ENCODE measurements at places on chromosomes 11 and 22. TPM values are rescaled to one million over a fixed set of nuclear protein-coding genes. Genes with fewer than 3 reads are reported as not detected.

GRCh38 chr22:19492504-19493174 lies 12.9 kb downstream of the CDC45 start:
- peak; percentile 25 for DNase-seq
- no peaks in the 10 kb centered on the region for H3K27me3 ChIP-seq
- H3K4me1 ChIP-seq, result peaks cover 10% of the 10 kb centered on the region
- peak overlapping the region; percentile 42 for H3K27ac ChIP-seq

DNA sequence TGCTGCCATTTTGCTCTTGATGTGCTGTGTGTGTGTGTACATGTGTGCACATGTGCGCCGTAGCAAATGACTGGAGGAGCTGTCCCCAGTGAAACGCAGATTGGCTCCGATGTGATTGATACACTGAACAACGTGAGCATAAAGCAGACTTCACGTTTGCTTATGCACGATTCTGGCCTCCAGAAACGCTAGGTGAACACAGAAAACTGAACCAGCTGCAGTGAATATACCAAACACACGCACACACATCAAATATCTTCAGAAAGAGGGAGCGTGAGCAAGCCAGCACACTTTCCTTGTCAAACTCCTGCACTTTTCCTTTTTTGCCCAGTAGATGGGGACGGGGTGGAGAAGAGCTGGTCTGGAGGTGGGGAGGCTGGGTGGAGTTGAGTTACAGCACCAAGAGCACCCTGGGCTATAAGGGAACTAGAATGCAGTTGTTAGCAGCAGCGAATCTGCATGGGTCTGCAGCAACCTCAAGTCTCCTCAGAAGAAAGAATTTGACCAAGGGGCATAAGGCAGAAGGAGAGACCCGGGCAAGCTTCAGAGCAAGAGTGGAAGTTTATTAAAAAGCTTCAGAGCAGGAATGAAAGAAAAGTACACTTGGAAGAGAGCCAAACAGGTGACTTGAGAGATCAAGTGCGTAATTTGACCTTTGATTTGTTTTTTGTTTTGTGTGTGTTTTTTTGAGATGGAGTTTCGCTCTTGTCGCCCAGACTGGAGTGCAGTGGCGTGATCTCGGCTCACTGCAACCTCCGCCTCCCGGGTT lies 77.8 kb upstream of the CADM1 start:
- no peaks in the 10 kb centered on the region for H3K36me3 ChIP-seq
- no peak overlapping the region for H3K4me3 ChIP-seq
- H3K27me3 ChIP-seq, result no peaks in the 10 kb centered on the region

DNA sequence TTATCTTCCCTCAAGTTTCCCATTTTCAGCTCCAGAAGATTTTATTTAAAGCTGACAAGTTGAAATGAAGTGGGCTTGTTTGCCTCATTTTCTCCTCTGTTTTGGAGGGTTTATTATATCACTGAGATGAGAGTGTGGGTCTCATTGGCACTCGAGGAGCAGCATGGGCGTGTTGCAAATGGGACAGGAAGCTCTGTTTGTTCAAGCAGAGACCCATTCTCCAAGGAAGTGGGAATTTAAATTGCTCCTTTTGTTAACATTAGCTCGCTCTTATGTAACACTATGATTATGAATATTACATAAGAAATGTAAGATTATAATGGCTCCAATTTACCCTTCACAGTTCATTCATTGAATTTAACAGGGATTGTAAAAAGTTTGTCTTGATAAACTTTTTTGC lies 317.7 kb upstream of the CTSC start:
- no peaks in the 10 kb centered on the region for H3K36me3 ChIP-seq
- no peak for DNase-seq
- H3K27ac ChIP-seq, result no peak overlapping the region
- no peaks in the 10 kb centered on the region for H3K27me3 ChIP-seq
- no peak overlapping the region for H3K4me3 ChIP-seq
- H3K4me1 ChIP-seq, result no peaks in the 10 kb centered on the region

The RPS6KB2 gene
- total RNA-seq, result 33.9 TPM

The FBLN1 gene
- 88.3 TPM for total RNA-seq

Data from osteoblast (primary cell).